ENCODE measurements at places on chromosomes 2 and 18.
A peak's percentile ranks its signal among the peaks of the same experiment; 100 is the strongest.

- DNase-seq = no peak
These were observed 355.1 kb upstream of the MYT1L start for GRCh38 chr2:2686222-2686621.

GRCh38 chr2:202375033-202375608 is 1.0 kb upstream of the BMPR2 start:
- peak; percentile 44 for DNase-seq

DNA sequence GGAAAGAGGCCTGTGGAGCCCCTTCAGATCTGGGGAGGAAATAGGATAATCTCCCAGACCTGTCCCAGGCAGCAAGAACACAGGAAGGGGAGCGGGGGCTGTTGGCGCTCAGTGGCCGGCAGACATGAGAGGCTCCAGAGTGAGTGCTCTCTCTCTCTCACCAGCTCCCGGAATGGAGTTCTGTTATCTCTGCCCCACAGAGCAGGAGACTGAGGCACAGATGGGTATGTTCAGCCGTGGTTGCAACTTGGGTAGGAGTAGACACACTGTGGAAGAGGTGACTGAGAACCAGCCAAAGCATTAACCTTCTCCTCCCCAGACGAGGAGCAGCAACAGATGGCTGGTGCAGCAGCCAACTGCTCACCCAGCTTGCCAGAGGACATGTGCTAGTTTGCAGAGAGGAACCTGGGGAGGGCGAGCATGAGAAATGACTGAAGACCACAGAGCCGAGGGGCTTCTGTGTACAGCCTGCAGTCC is 82.0 kb downstream of the NRP2 start:
- DNase-seq = no peak

DNA sequence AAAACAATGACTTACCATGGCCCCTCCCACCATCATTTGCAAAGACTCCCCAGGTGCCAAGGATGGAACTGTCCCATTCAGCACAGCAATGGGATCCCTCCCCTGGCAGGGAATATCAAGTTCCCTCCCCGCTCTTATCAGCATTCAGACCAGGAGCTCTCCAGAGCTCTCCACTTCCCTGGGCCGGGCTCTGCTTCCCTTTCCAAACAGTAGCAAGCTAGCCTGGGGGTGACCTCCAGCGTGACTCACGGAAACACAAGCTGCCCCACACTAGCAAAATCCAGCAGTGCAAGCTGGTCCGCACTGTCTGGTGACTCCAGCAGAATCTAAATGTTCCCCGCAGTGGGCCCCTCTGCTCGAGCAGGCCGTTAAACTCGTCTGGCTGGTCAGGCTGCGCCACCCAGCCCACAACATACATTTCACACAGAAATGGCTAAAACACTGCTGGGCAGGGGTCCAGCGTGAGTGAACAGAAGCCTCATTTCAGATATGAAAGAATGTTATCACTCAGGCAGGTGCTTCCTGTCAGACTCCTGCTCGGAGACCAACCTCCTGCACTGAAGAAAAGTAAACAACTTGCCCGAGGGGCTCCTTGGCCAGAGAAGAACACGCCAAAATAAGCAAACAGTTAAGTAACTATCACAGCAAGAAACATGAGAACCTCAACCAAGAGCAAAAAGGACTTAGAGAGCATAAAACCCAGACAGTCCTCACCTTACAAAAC is 33.9 kb downstream of the STAT1 start:
- DNase-seq = no peak

GRCh38 chr18:55287935-55288868 is 299.8 kb downstream of the TCF4 start:
- DNase-seq = no peak

- no peak for DNase-seq
These were observed 80.4 kb downstream of the PMAIP1 start for GRCh38 chr18:59980188-59980637.

DNA sequence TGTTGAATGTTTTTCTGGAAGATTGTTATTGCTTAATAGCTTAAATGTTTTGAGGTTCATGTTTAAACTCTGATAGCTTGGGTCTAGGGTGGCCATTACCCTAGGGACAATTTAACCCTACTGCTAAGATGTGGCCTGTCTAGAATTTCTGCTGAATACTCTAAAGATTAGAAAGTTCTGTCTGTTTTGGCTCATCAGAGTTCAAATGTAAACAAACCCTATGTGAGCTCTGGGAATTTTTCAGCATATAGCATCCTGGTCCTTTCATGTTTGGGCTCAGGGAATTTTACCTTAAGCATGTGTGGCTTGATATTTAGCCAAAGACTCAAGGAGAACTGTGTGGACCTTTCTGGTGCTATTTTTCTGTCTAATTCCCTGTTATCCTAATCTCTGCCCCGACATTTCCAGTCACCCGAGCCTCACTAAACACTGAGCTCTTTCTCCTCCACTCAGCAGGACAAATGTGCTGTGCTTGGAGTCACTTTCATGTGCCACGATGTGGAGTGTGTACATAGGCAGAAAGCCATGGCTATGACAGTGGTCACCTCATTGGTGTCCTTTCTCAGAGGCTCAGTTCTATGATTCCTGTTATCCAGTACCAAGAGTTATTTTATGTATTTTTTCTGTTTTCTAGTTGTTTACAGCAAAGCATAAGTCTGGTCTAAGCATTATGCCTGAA is 492.5 kb upstream of the SPHKAP start:
- DNase-seq = no peak

- DNase-seq = no peak
These were observed 73.5 kb upstream of the SERTAD2 start for GRCh38 chr2:64727013-64727767.

DNA sequence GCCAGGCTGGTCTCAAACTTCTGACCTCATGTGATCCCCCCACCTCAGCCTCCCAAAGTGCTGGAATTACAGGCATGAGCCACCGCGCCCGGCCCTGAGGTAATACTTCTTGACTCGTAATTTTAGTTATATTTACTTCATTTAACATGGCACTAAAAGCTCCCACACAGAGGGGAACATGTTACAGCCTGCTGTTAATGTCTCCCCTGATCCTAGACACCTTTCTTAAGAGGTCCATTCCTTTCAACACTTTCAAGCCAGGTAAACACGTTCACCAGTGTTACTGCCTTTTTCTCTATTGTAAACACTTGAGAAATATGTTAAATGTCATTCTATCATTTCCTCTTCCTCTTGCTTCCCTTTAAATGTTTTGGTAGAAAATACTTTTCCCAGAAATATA is 161.4 kb downstream of the METTL4 start:
- no peak for DNase-seq

DNA sequence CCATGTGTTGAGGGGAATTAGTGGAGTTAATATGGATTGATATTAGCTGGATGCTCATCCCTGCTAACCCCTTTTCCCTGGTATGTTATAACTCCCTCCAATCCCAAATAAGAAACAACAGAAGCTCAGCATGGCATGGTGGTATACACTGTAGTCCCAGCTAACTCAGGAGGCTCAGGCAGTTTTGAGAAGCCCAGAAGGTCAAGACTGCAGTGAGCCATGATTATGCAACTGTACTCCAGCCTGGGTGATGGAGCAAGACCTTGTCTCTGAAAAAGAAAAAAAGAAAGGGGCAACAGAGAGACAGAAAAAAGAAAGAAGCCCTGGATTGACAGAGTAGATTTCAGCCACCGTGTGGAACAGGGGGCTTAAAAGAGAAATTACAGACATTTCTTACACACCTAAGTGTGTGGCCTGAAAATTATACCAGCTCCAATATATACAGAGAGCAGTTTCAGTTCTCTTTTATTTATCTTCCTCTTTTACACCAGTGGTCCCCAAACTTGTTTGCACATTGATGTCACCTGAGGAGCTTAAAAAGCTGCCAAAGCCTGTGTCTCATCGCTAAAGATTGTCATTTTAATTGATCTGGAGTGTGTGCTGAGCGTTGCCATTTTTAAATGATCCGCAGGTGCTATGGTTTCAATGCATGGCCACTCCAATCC is 203.6 kb downstream of the UBE2E3 start:
- DNase-seq = no peak
